ENCODE measurements at places on chromosomes 4 and X.

DNA sequence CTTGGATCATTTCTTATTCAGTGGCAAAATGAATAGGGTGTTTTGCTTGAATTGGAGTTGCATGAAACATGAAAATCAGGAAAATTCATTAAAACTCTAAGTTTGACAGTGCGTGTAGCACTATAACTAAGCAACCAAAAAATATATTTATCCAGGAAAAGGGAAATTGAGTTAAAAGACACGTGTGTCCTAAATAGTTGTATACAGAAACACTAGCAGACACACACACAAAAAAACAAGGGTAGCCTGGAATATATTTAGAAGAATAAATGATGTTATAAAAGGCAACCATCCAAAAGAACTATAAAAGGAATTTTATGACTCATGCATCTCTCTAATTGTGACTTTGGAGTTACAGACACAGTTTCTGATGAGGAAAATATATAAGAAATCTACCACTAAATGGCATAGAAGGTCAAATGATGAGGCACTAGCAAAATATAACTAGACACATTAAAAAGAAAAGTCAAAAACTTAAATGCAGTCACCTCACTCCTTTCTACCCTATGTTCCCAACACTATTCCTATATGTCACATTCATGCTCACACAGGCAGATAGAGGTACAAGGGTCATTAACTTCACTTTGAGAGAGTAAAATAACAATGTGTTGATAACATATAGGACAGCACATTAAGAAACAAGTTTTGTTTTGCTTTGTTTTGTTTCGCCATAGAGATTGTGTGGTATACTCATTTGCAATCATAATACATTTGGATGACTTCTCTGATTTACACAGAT lies 793.6 kb upstream of the INTU start:
- DNase-seq: no peak

DNA sequence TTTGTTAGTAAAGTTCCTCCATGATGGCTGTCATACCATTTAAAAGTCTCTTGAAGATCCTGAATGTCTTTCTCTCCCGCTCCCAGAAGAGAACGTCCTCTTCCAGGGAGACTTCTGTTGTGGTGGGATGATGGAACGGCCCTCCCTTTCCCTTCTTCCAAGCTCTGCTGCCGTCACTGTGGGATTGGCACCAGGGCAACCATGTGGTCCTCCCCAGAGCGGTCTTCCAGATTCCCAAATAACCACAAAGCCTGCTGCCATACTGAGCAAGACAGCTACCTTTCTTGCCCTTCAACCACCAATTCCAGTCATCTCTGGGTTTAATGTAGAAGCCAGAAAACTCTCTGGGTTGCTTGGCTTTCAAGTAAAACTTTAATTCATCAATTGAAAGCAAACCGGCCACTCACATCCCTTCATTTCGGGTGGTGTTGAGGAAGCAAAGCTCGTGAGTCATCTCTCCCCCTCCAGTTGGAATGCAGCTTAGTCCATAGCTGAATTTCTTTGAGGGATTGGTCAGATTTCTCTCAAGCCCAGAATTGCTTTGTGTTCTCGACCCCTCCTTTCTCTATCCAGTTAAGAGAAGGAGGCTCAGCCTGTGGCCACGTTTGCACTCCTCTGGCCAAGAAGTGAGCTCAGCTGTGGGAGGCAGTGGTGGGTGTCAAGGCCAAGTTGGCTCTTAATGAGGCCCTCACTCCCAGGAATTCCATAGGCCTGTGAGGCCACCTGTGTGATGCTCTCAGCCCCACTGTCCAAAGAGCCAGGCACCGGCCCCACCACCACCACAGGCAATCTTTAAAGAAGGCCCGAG lies 36.9 kb downstream of the FHDC1 start:
- DNase-seq: no peak

DNA sequence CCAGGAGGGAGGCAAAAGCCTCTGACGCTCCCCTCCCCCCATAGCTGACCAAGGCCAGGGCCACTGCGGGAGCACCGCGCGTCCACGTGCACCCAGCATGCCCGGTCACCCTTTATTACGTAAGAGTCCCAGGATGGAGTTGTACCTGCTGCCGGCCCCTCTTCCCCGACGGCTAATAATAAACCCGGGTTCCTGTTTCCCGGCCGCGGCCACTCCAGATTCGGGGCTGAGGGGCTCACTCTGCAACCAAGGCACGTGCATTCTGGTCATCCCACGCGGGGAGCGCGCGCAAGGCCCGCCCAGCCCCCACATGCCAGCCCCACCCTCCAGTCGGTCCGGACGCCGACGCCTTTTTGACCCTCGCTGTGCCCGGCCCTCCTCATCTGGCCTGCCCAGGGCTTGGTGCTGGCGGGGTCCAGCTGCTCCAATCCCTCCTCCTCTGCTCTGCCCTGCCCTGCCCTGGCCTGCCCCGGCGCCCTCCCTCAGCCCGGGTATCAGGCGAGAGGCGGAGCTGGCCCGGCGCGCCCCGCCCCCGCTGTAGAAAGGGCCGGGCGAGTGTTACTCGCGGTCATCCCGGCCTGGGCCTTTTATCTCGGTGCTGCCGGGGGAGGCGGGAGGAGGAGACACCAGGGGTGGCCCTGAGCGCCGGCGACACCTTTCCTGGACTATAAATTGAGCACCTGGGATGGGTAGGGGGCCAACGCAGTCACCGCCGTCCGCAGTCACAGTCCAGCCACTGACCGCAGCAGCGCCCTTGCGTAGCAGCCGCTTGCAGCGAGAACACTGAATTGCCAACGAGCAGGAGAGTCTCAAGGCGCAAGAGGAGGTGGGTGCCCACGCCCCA lies 2.6 kb downstream of the MID1IP1 start:
- DNase-seq: peak; percentile 86

- peak; percentile 70 for DNase-seq
These were observed at the start of gene AR for GRCh38 chrX:67543818-67544217. AR (plus strand) TSS chrX:67544021; CDS start chrX:67545147, 1,126 bp downstream.

DNA sequence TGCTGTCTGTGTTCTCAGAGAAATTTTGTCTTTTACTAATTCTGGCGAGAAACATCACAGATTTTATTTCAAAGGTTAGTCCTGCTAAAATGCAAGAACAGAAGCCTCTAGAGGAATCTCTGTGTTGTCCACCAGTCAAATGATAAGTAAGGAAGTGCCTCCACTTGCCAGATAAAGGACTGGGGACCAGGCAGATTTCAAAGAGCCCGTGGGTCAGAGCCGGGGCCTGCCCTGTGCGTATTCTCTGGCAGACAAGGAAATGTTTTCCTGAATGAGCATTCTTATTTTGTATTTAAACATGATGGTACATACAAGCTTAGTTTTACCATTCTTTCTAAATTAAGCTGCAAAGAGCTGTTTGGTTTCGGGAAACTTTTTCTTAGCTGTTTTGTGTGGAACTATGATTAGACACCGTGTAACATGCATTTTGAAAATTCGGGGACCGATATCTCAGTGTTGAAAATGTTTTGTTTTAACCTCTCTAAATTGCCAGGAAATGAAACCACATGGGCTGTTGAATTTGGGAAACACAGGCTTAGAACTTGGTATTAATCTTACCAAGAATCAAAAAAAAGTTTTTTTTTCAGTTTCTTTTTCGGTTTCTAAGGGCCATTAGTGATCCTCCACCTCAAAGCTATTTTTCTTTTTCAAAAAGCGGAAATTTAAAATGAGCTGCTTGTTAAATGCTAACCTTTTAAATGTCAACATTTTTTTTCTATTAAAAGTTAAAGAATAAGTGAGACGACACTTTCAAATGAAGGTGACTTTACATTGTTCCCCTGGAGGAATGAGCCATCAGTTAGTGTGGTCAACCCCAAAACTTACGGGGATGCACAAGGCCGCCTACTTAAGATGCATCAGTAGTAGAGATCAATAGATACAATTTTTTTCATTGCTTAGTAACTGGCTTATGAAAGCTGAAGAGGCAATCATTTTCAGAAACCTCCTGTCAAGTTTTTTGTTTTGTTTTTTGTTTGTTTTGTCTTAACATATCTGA lies 89.6 kb upstream of the MTM1 start:
- no peak for DNase-seq

GRCh38 chr4:96035727-96036126 lies 195.8 kb downstream of the PDHA2 start:
- no peak for DNase-seq

All from heart right ventricle (tissue), 16 donors.